GM12864 (cell line): ENCODE measurements at places on chromosomes 13 and 19.

- DNase-seq: no peak
Measured at GRCh38 chr13:85797311-85797710, 1.9 kb downstream of the SLITRK6 start.

DNA sequence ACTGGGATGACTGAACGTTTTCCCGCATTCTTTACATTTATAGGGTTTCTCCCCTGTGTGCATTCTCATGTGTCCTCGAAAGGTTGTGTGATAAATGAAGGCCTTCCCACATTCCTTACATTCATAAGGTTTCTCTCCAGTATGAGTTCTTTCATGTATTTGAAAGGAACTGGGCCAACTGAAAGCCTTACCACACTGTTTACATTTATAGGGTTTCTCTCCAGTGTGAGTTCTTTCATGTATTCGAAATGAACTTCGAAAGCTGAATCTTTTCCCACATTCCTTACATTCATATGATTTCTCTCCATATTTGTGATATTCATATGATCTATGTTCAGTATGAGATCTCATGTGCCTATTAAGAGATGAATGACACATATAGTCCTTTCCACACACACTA, 19.4 kb downstream of the ZNF709 start:
- no peak for DNase-seq

DNA sequence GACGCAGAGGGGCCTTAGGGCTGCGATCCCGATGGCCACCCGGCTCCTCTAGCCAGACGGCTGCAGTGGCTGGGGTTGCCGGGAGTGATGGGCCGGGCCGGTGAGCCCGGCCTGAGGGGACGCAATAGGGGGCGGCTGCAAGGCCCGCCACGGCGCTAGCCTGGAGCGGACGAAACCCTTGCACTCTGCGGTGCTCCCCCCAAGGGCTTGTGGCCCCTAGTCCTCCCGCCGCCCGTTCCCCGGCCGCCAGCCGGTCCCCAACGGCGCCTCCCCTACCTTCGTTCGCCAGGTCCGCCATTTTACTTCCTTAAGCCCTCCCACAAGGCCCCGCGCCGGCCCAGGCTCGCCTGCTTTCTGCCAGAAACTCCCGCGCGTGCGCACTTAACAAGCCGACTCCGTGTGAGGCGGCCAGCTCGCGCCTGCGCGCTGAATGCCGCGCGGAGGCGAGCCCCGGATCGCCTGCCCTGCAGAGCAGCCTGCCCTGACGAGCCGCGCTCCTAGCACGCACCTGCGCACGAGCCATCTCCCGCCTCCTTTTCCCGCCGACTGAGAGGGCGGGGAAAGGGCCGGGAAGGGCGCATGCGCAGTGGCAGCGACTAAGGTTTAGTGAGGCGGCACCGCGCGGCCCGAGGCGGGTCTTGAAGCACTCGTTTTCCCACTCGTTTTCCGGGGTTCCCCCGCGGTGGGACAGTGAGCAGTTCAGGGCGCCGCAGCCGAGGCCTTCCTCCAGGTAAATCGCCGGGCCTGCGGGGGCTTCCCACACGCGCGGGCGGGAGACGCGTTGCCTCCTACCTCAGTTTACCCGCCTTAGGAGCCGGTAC, at the start of gene RANBP3:
Gene RANBP3, minus strand, starts transcription at position 356 of the 821 bp plus-strand sequence. Its CDS starts 58 bp downstream, at position 298.
- peak; percentile 95 for DNase-seq

GRCh38 chr19:38837656-38838121, 6.1 kb upstream of the ECH1 start:
- no peak for DNase-seq

GRCh38 chr19:18418483-18419194, 559 bp upstream of the SSBP4 start:
- DNase-seq: no peak

- peak; percentile 54 for DNase-seq
Measured at GRCh38 chr19:51531349-51532315, at the start of gene SIGLEC6. SIGLEC6 (minus strand) TSS chr19:51531670; CDS start chr19:51531648, 22 bp downstream.

GRCh38 chr13:75258159-75258782, 223.7 kb downstream of the TBC1D4 start:
- DNase-seq: peak; percentile 1

DNA sequence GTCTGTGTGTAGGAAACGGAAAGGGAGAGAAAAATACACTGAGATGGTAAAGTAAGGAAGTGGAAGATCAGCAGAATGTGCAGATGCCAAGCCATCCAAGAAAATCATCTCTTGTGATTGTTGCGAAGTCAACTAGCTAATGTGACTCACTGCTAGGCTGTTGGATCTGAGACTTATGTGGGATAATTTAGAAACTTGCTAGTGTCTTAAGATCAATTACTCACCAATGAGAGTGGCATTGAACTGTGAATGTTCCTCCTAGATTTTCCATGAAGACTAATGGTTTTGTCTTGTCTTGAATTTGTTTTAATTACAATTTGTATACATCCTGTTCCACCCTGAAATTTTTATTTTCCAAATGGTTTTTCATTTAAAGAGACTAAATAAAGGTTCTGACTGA, 771.6 kb downstream of the EFNB2 start:
- DNase-seq: no peak
